ENCODE measurements at places on chromosomes 4 and X. TPM values are rescaled to one million over a fixed set of nuclear protein-coding genes. Genes with fewer than 3 reads are reported as not detected.

The CFP gene
- not detected for total RNA-seq

The EMCN gene
- total RNA-seq = 0.05 TPM

The EBP gene
- total RNA-seq = 277 TPM

GRCh38 chrX:136546371-136546781, 14.4 kb downstream of the VGLL1 start:
- no peak for DNase-seq

GRCh38 chr4:19774690-19775256, 476.9 kb upstream of the SLIT2 start:
- DNase-seq = peak; percentile 23

DNA sequence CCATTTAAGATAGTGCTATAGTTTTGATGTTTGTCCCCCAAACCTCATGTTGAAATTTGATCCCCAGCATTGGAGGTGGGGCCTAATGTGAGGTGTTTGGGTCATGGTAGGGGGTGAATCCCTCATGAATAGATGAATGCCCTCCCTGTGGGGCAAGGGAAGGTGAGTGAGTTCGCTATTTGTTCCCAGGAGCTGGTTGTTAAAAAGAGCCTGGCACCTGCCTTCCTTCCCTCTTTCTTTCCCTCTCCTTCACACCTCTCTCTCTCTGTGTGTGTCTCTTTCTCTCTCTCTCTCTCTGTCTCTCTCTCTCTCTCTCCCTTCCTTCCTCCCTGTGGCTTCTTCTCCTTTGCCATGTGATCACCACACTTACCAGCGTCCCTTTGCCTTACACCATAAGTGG, 160.7 kb downstream of the AASDH start:
- DNase-seq = no peak
